ENCODE measurements at places on chromosomes 3 and 15.

- DNase-seq, result no peak
These were observed 51.0 kb downstream of the REC114 start for GRCh38 chr15:73493922-73494321.

DNA sequence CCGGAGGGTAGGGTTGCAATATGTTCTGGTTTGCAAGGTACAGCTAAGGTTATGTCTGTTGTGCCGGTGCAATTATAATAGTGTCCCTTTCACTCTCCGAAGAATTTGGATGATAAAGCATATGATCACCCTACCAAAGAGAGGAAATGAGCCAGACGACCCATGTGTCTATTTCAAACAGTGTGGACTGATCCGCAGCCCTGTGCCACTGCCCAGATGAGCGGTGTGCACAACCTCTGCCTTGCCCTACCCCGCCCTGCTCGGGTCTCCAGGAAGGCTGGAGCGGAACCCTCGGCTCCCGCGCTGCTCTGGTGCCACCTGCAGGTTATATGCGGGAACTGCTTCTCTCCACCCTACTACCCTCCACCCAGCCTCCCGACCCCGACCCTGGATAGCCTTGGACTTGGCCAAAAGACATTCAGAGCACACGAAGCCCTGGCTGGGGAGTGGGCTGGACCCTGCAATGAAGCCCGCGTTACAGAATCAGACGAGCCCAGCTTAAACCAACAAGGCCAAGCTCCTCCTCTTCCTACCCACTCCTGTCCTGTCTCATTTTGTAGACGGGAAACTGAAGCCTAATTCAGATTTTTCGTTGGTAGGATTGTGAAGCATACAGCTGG lies 68.4 kb upstream of the CHRNB4 start:
- DNase-seq, result peak; percentile 77

GRCh38 chr3:177287231-177287630 lies 89.9 kb upstream of the TBL1XR1 start:
- no peak for DNase-seq

GRCh38 chr3:186953011-186953487 lies 22.7 kb downstream of the ST6GAL1 start:
- no peak for DNase-seq

GRCh38 chr3:107271787-107272387 lies 105.4 kb upstream of the CCDC54 start:
- DNase-seq, result no peak

DNA sequence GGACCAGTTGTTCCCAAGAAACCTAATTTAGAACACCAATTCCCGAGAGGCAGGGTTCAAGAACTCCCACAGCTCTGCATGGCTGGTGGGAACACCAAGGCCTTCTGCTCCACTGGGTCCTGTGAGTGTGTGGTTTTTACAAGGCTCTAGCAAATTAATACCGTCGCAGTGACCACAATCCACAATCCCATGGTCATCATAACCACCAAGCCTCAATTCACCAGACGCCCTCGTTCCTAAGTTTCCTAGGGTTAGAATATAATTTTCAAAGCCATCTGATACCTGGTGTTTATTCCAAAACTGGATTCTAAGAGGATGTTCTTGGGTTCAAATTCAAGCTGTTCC lies 114.9 kb upstream of the RPL32 start:
- no peak for DNase-seq

All from liver (tissue), 10 donors.